ENCODE measurements at places on chromosomes 7 and 10.

GRCh38 chr7:113768387-113768786 lies 150.4 kb downstream of the PPP1R3A start:
- H3K4me3 ChIP-seq: no peak overlapping the region
- no peaks in the 10 kb centered on the region for H3K27me3 ChIP-seq
- H3K4me1 ChIP-seq: no peaks in the 10 kb centered on the region

GRCh38 chr7:134842062-134842461 lies 62.6 kb downstream of the CALD1 start:
- H3K4me1 ChIP-seq: no peaks in the 10 kb centered on the region
- H3K36me3 ChIP-seq: peaks cover 30% of the 10 kb centered on the region

DNA sequence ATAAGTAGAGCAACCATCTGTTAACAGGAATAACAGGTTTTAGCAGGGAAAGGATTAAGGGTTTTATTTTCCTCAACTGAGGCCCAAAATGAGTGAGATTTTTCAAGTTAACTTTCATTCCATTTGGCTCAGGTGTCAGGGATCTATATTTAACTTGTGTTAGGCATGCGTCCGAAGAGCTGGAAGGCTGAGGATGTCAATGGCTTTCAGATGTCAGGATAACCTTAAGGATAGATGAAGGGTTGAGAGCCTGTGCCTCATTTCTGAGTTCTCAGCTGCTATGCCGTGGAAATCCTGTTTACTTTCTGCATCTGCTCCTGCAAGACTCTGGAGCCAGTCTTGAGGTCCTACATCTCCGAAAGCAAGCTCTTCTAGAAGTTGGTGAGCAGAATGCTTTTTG lies 36.4 kb upstream of the CD36 start:
- peaks cover 52% of the 10 kb centered on the region for H3K4me1 ChIP-seq
- H3K27me3 ChIP-seq: no peaks in the 10 kb centered on the region
- peak overlapping the region; percentile 58 for H3K4me3 ChIP-seq
- H3K27ac ChIP-seq: peak overlapping the region; percentile 84
- DNase-seq: no peak
- H3K36me3 ChIP-seq: no peaks in the 10 kb centered on the region

- no peaks in the 10 kb centered on the region for H3K36me3 ChIP-seq
- no peaks in the 10 kb centered on the region for H3K4me1 ChIP-seq
- no peaks in the 10 kb centered on the region for H3K27me3 ChIP-seq
- no peak for DNase-seq
- no peak overlapping the region for H3K4me3 ChIP-seq
- no peak overlapping the region for H3K27ac ChIP-seq
Observed at GRCh38 chr10:1214071-1214675, 158.0 kb downstream of the WDR37 start.

GRCh38 chr7:27157702-27158431 lies 1.4 kb upstream of the HOXA7 start:
- no peak for DNase-seq
- peaks cover 99% of the 10 kb centered on the region for H3K27me3 ChIP-seq
- no peaks in the 10 kb centered on the region for H3K36me3 ChIP-seq
- H3K27ac ChIP-seq: no peak overlapping the region
- peaks cover 10% of the 10 kb centered on the region for H3K4me1 ChIP-seq
- no peak overlapping the region for H3K4me3 ChIP-seq

GRCh38 chr7:44379366-44380188 lies 54.2 kb upstream of the CAMK2B start:
- no peak overlapping the region for H3K27ac ChIP-seq
- H3K27me3 ChIP-seq: no peaks in the 10 kb centered on the region
- peak; percentile 6 for DNase-seq
- no peak overlapping the region for H3K4me3 ChIP-seq

- peak; percentile 92 for DNase-seq
- no peaks in the 10 kb centered on the region for H3K36me3 ChIP-seq
- H3K27me3 ChIP-seq: no peaks in the 10 kb centered on the region
- peak overlapping the region; percentile 95 for H3K27ac ChIP-seq
Observed at GRCh38 chr7:139680676-139681462, 96.9 kb downstream of the HIPK2 start.

DNA sequence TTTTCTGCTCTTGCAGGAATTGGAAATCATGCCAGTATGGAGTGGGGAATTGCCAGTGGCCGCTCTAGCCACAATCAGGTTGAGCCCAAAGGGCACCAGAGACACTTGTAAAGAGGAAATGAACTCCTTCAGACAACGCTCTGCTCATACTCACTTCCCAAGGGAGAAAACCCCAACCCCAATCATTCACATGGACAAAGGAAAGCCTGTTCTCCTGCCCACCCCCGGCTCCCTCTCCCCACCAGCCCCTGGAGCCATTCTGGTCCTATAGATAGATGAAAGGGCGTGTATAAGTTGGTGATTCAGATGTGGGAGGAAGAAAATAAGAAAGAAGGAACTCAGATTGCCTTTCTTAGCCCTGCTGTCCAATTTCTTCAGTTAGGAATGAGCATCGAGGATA lies 57.4 kb downstream of the GFRA1 start:
- no peak for DNase-seq
- no peaks in the 10 kb centered on the region for H3K4me1 ChIP-seq
- no peak overlapping the region for H3K27ac ChIP-seq
- H3K36me3 ChIP-seq: no peaks in the 10 kb centered on the region
- H3K27me3 ChIP-seq: no peaks in the 10 kb centered on the region

GRCh38 chr10:59774451-59774850 lies 21.2 kb upstream of the MRLN start:
- H3K27me3 ChIP-seq: no peaks in the 10 kb centered on the region
- no peaks in the 10 kb centered on the region for H3K4me1 ChIP-seq
- DNase-seq: no peak
- no peak overlapping the region for H3K27ac ChIP-seq

DNA sequence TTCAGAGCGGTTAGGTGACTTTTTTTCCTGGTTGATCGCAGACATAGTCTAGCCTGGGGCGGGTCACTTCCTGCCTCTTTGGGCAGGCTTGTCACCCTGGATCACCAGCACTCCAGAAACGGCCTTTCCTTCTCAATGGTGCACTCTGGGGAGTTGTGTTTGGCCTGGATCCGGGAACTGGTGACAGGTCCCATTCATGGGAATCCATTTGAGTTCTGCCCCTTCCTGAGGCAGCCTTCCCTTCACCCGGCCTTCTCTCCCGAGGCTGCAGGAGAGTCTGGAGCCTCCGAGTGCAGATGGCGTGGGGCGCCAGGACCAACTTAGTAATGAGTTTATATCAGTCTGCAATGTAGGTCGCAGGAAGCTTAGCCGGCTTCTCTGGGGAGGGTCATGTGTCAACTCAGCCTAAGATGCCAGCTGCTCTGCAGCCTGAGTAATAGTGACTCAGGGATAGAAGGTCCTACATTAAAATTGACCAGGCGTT lies 54.2 kb downstream of the TACR2 start:
- H3K36me3 ChIP-seq: no peaks in the 10 kb centered on the region
- no peaks in the 10 kb centered on the region for H3K27me3 ChIP-seq
- DNase-seq: peak; percentile 76
- peaks cover 66% of the 10 kb centered on the region for H3K4me1 ChIP-seq
- peak overlapping the region; percentile 55 for H3K27ac ChIP-seq

DNA sequence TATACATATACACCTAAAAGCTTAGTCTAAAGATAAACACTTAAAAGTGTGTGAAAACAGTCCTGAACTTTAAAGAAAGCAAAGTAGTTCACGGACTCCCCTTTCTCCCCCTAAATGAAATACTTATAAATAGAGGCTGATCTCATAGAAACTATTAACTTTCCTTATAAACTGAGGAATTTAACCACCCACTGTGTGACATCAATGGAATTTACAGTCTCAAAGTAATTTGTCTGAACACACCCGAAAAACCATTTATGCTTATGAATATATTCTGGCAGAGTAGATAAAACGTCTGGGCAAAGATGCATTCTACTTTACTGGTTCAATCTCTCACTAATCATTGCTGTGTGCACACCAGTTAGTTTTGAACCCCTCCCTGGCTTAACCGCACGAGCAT lies 181.8 kb upstream of the DGKB start:
- no peak for DNase-seq
- no peaks in the 10 kb centered on the region for H3K4me1 ChIP-seq
- no peak overlapping the region for H3K27ac ChIP-seq
- H3K4me3 ChIP-seq: no peak overlapping the region
- no peaks in the 10 kb centered on the region for H3K27me3 ChIP-seq

GRCh38 chr7:100673942-100674410 lies 436 bp downstream of the GNB2 start:
- DNase-seq: peak; percentile 59
- peak overlapping the region; percentile 88 for H3K27ac ChIP-seq
- H3K27me3 ChIP-seq: no peaks in the 10 kb centered on the region
- peaks cover 7% of the 10 kb centered on the region for H3K36me3 ChIP-seq
- peak overlapping the region; percentile 82 for H3K4me3 ChIP-seq
- H3K4me1 ChIP-seq: peaks cover 17% of the 10 kb centered on the region

DNA sequence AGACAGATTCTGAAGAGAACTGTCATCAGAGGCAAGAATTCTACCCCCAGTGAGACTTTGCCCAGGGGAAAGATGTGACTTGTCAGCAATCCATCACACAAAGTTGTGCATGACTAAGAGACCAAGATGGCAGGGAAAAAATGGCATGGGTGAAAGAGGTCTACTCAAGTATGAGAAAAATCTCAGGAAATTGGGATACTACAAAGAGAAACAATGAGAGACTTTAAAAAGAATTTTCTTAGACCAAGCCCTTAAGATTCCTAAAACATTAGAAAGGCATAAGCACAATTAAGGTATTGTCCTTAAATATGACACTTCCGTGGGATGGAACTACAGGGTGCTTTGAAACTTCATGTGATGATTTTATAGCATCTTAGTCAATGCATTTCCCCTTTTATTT lies 45.6 kb upstream of the PDE1C start:
- no peak overlapping the region for H3K27ac ChIP-seq
- no peaks in the 10 kb centered on the region for H3K4me1 ChIP-seq
- no peak for DNase-seq
- H3K4me3 ChIP-seq: no peak overlapping the region

- DNase-seq: no peak
- H3K27ac ChIP-seq: no peak overlapping the region
- peaks cover 7% of the 10 kb centered on the region for H3K4me1 ChIP-seq
- no peaks in the 10 kb centered on the region for H3K36me3 ChIP-seq
Observed at GRCh38 chr10:124388476-124388822, 30.3 kb downstream of the OAT start.

DNA sequence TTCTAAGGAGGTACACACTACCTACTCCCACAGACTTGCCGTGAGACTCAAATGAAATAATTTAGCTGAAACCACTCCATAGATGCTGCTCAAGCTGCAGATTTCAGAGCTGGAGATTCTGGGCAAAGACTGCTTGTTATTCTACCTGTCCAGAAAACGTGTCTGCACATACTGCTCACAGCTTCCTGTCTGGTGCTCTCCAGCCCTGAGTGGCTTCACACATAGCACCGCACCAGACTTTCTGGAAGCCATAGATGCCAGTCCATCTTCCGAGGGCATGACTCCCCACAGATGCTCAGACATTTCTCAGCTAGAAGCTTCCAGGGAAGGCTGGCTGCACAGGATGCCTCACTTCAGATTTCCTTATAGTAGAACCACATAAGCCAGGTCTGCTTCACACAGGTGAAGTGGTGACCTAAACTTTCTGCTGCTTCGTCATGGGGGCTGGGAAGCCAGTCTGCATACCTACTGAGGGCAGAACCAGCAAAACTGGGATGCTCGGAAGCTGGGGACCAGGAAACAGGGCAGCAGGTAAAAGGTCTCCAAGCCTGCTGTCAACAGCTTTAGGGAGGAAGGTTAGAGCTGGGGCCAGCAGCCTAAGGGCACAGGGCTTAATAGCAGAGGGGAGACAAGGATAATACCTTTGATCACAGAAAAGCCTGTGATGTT lies 18.2 kb downstream of the CCDC6 start:
- DNase-seq: no peak
- H3K36me3 ChIP-seq: peaks cover 6% of the 10 kb centered on the region
- peaks cover 24% of the 10 kb centered on the region for H3K4me1 ChIP-seq
- H3K27me3 ChIP-seq: no peaks in the 10 kb centered on the region
- H3K27ac ChIP-seq: no peak overlapping the region

- peaks cover 9% of the 10 kb centered on the region for H3K4me1 ChIP-seq
- no peaks in the 10 kb centered on the region for H3K36me3 ChIP-seq
- no peak for DNase-seq
- H3K27me3 ChIP-seq: no peaks in the 10 kb centered on the region
- no peak overlapping the region for H3K4me3 ChIP-seq
- H3K27ac ChIP-seq: no peak overlapping the region
Observed at GRCh38 chr7:42893346-42894240, 18.3 kb downstream of the C7orf25 start.
